ENCODE measurements at places on chromosomes 7 and 10. TPM values are rescaled to one million over a fixed set of nuclear protein-coding genes. Genes with fewer than 3 reads are reported as not detected.

DNA sequence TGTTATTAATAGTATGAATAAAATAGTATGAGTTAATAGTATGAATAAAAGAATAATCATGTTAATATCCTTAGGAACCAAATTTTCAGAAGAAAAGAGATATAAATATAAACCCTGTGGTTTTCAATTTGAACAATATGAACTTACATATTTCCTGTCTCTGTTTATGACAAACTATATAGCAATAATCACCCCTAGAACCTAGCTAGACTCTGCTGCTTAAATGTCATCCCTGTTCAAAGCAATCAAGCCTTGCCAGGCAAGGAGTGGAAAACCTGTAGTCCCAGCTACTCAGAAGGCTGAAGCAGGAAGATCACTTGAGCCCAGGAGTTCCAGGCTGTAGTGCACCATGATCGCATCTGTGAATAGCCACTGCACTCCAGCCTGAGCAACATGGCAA, 36.5 kb downstream of the P4HA1 start:
- H3K4me1 ChIP-seq: peaks cover 15% of the 10 kb centered on the region
- no peak overlapping the region for H3K4me3 ChIP-seq
- DNase-seq: no peak
- no peaks in the 10 kb centered on the region for H3K36me3 ChIP-seq

GRCh38 chr10:63348245-63348850, 117.4 kb downstream of the JMJD1C start:
- no peaks in the 10 kb centered on the region for H3K27me3 ChIP-seq
- H3K4me3 ChIP-seq: no peak overlapping the region
- H3K36me3 ChIP-seq: no peaks in the 10 kb centered on the region
- peaks cover 4% of the 10 kb centered on the region for H3K4me1 ChIP-seq

DNA sequence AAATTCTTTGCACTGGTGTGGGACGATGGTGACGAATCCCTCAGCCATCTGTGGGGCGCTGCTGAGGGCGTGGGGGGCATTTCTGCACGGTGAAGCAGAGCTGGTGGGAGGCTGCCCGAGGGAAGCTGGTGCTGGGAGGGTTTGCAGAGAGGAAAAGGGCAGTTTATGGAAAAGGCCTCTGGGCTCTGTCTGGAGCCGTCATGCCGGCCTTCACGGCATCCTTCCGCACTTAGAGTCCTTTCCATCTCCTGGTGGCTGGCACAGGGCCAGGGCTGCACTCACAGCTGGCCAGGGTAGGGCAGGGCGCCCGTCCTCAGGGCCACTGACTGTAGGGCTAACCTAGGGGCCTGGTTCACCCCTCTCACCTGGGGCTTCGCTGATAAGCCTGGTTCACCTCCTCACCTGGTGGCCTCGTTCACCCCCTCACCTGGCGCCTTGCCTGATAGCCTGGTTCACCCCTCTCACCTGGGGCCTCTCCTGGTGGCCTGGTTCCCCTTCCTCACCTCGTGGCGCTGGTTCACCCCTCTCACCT, 598 bp upstream of the AMZ1 start:
- no peak overlapping the region for H3K27ac ChIP-seq
- DNase-seq: no peak
- H3K4me1 ChIP-seq: peaks cover 2% of the 10 kb centered on the region
- H3K27me3 ChIP-seq: no peaks in the 10 kb centered on the region

DNA sequence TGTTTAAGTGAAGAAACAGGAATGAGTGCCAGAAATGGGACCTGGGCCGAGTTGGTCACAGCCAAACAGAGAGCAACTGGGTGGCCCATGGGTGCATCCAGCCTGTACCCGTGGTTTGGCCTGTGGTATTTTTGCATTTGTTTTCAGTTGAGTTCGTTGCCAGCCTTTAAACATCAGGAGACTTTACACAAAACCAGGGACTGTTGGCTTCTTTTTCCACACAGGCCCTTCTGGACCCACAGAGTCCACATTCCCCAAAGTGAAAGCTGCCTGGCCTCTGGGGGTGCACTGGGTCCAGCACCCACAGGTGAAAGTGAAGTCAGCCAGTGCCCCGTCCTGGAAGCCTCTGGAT, 54.1 kb upstream of the TNS3 start:
- H3K27me3 ChIP-seq: no peaks in the 10 kb centered on the region
- H3K4me1 ChIP-seq: peaks cover 9% of the 10 kb centered on the region
- no peaks in the 10 kb centered on the region for H3K36me3 ChIP-seq
- DNase-seq: no peak

- H3K4me1 ChIP-seq: no peaks in the 10 kb centered on the region
- DNase-seq: no peak
- no peak overlapping the region for H3K27ac ChIP-seq
- no peak overlapping the region for H3K4me3 ChIP-seq
Observed at GRCh38 chr7:41005374-41005901, 697.5 kb downstream of the INHBA start.

- no peak for DNase-seq
- no peak overlapping the region for H3K4me3 ChIP-seq
- H3K27me3 ChIP-seq: no peaks in the 10 kb centered on the region
- no peaks in the 10 kb centered on the region for H3K4me1 ChIP-seq
- H3K36me3 ChIP-seq: no peaks in the 10 kb centered on the region
- no peak overlapping the region for H3K27ac ChIP-seq
Observed at GRCh38 chr10:19408924-19409323, 360.3 kb downstream of the MALRD1 start.

GRCh38 chr7:101804088-101804963, 13.1 kb upstream of the CUX1 start:
- DNase-seq: no peak
- H3K36me3 ChIP-seq: no peaks in the 10 kb centered on the region
- H3K27me3 ChIP-seq: peaks cover 29% of the 10 kb centered on the region
- H3K4me3 ChIP-seq: no peak overlapping the region
- H3K4me1 ChIP-seq: no peaks in the 10 kb centered on the region

The OR13A1 gene
- not detected for polyA plus RNA-seq

The AGMO gene
- 0.13 TPM for polyA plus RNA-seq

The GUSB gene
- 12.3 TPM for polyA plus RNA-seq

The ING3 gene
- polyA plus RNA-seq: 5.5 TPM

The GPR85 gene
- polyA plus RNA-seq: not detected

The NME8 gene
- not detected for polyA plus RNA-seq

The PALD1 gene
- 2.4 TPM for polyA plus RNA-seq
